ENCODE measurements at places on chromosomes 1 and 21. TPM values are rescaled to one million over a fixed set of nuclear protein-coding genes. Genes with fewer than 3 reads are reported as not detected.

AIRE gene
- total RNA-seq, result not detected

SLC45A3 gene
- total RNA-seq, result 43.8 TPM

FTCD gene
- not detected for total RNA-seq

MR1 gene
- total RNA-seq, result 1.1 TPM

PPM1J gene
- 0.43 TPM for total RNA-seq

KCNJ6 gene
- not detected for total RNA-seq

SEMA4A gene
- 0.52 TPM for total RNA-seq

CENPF gene
- 7.2 TPM for total RNA-seq

LAX1 gene
- not detected for total RNA-seq

MUL1 gene
- total RNA-seq, result 28.0 TPM

NR5A2 gene
- 2.5 TPM for total RNA-seq

CYP4B1 gene
- not detected for total RNA-seq

WNT9A gene
- 0.26 TPM for total RNA-seq

SPATA21 gene
- total RNA-seq, result not detected

DNASE2B gene
- not detected for total RNA-seq

FYB2 gene
- not detected for total RNA-seq

FCRL6 gene
- not detected for total RNA-seq

IL19 gene
- total RNA-seq, result not detected

FGGY gene
- 12.5 TPM for total RNA-seq

C8B gene
- total RNA-seq, result not detected

SV2A gene
- total RNA-seq, result 2.6 TPM

MCOLN2 gene
- under 0.01 TPM for total RNA-seq

ANKRD65 gene
- 0.11 TPM for total RNA-seq

CLDN17 gene
- total RNA-seq, result not detected

ECM1 gene
- 0.11 TPM for total RNA-seq

S100A8 gene
- not detected for total RNA-seq

RORC gene
- total RNA-seq, result not detected

RRAGC gene
- 22.4 TPM for total RNA-seq

SPRR5 gene
- total RNA-seq, result not detected

TRIM46 gene
- total RNA-seq, result 1.3 TPM

TBX15 gene
- total RNA-seq, result 0.11 TPM

SH2D5 gene
- 0.11 TPM for total RNA-seq

CXADR gene
- total RNA-seq, result 71.3 TPM

CD48 gene
- not detected for total RNA-seq

NKAIN1 gene
- total RNA-seq, result 0.11 TPM

NECTIN4 gene
- total RNA-seq, result 0.34 TPM

ASAP3 gene
- total RNA-seq, result 4.0 TPM

HSD3B2 gene
- total RNA-seq, result not detected

C1orf232 gene
- total RNA-seq, result not detected

RNF186 gene
- not detected for total RNA-seq

DDX59 gene
- total RNA-seq, result 19.1 TPM

NCMAP gene
- total RNA-seq, result not detected

FAM163A gene
- total RNA-seq, result 0.09 TPM

ASCL5 gene
- total RNA-seq, result not detected

KCNE2 gene
- total RNA-seq, result not detected

LRRC39 gene
- total RNA-seq, result 0.43 TPM

ADAMTS4 gene
- 10.0 TPM for total RNA-seq

RIPK4 gene
- 0.26 TPM for total RNA-seq

Data from dermis lymphatic vessel endothelial cell (primary cell).